ENCODE measurements at places on chromosomes 1 and 21. TPM values are rescaled to one million over a fixed set of nuclear protein-coding genes. Genes with fewer than 3 reads are reported as not detected.

The IGSF21 gene
- polyA plus RNA-seq: not detected

The TFF3 gene
- not detected for polyA plus RNA-seq

The CDK11B gene
- 33.8 TPM for polyA plus RNA-seq

The TBCE gene
- 51.5 TPM for polyA plus RNA-seq

The MYOG gene
- not detected for polyA plus RNA-seq

The CFHR3 gene
- polyA plus RNA-seq: 0.47 TPM

The SPRR2D gene
- polyA plus RNA-seq: not detected

The PIGR gene
- polyA plus RNA-seq: not detected

The SHC1 gene
- 124 TPM for polyA plus RNA-seq

The SPRR1A gene
- polyA plus RNA-seq: not detected

The EDN2 gene
- 2.8 TPM for polyA plus RNA-seq

The CALML6 gene
- polyA plus RNA-seq: 0.35 TPM

GRCh38 chr1:21638531-21639341 is 30.4 kb downstream of the RAP1GAP start:
- DNase-seq: peak; percentile 79

GRCh38 chr1:31297277-31298247 is 730 bp downstream of the ZCCHC17 start:
- no peak for DNase-seq

GRCh38 chr1:93681101-93681988 is at the start of gene BCAR3:
TSS of gene BCAR3 (minus strand) at chr1:93681837. CDS start at chr1:93674930, 6,907 bp downstream.
- peak; percentile 70 for DNase-seq

GRCh38 chr1:80531182-80531581 is 1269.6 kb upstream of the ADGRL2 start:
- DNase-seq: no peak

GRCh38 chr1:224594851-224595250 is 21.3 kb upstream of the CNIH3 start:
- DNase-seq: no peak

DNA sequence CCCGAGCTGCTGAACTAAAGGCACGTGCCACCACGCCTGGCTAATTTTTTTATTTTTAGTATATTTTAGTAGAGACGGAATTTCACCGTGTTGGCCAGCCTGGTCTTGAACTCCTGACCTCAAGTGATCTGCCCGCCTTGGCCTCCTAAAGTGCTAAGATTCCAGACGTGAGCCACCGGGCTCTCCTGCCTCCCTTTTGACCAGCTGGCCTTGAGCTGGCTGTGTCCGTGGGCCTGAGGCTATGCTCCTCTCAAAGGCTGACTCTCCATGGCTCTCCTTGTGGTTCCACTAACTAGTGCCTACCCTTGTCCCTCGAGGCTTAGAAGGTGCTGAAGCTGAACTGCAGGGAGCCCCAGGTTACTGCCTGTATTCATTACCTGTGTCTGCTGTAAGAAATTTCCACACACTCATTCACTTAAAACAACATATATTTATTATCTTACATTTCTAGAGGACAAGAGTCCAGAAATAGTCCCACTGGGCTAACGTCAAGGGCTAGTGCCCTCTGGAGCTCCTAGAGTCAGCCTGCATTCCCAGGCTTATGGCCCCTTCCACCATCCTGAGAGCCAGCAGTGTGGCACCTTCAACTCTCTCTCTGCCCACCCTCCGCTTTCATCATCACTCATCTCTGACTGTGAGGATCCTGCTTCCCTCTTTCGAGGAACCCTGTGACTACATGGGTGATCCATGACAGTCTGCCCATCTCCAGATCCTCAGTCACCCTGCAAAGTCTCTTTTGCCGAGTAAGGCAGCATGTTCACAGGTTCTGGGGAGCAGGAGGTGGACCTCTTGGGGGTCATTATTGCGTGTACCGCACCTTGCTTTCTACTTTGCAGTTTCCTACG is 34.9 kb downstream of the ETS2 start:
- no peak for DNase-seq

- DNase-seq: no peak
Measured at GRCh38 chr1:185315445-185316071, 1.5 kb downstream of the IVNS1ABP start.

DNA sequence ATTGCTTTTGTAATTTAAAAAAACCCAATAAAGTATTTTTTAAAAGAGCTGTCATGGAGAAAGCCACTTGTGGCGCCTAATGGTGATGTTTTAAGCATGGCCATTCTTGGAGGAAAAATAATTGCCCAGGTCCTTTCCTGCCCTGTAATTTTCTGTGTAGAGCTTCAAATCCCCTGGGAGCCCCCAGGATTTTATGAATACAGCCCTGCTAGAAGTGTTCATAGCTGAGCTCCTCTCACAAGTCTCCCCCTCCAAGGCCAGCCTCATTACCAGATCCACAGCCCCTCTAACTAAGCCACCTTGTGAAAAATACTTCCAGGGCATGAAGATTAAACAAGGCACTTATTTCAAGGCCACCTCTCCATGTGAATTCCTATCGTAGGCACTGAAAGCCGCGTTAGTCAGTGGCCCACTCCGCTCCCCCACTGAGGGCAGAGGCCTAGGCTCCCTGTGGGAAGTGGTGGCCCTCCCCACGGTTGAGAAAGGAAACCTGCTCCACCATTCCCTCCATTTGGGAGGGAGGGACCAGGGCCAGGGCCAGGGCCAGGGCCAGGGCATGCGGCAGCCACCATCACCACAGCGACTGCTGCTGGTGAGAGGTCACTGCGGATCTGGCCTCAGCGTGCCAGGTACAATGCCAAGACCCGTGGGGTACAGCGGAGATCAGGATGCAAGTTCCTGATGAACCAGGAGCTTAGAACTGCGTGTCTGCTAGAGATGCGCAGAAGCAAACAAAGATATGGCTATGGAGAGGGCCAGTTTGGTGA is 83.1 kb downstream of the KCNN3 start:
- DNase-seq: no peak

- no peak for DNase-seq
Measured at GRCh38 chr1:160711602-160712311, at the start of gene CD48. TSS of gene CD48 (minus strand) at chr1:160711822. CDS start at chr1:160711763, 59 bp downstream.

DNA sequence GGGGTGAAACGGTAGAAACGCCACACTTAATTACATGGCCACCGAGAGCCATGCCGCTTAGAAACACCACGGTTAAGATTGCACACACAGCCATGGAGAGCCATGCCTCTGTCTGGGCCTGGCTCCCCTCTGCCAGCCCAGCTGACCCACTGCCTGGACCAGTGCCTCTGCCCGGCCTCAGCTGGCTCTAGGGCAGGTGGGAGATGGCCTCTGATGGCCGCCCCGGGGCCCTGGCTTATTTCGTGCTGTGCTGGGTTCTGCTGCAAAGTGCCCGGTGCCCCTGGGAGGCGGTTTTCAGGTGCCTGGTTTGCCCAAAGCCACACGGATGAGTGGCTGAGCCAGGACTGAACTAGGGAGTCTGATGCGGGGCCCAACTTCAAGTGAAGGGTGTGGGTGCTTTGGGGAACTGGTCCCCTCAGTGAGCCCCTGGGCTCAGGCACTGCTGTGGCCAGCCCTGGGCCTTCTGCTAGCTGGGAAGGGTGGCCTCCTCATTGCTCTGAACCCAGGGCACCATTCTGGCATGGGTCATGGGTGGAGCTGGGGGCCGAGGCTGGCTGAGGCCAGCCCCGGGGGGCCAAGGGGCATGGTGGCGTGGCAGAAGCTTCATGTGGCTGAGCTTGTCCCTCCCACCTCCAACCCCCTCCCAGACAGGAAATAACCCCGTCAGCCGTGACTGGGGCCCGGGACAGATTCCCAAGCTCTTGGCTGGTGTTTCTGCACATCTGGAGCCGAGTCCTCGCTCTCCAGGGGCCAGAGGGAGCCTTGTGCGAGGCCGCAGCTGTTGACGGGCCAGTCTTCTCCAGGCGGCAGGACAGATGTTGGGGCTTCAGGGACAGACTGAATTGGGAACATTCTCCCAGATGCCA is 1.9 kb upstream of the GPR153 start:
- no peak for DNase-seq

- no peak for DNase-seq
Measured at GRCh38 chr1:51907079-51907702, 28.7 kb upstream of the NRDC start.

GRCh38 chr1:240152611-240153297 is 61.1 kb downstream of the FMN2 start:
- DNase-seq: no peak

- no peak for DNase-seq
Measured at GRCh38 chr1:12435639-12436344, 182.2 kb downstream of the DHRS3 start.
